ENCODE measurements at places on chromosomes 12 and 14. TPM values are rescaled to one million over a fixed set of nuclear protein-coding genes. Genes with fewer than 3 reads are reported as not detected.

- peak; percentile 16 for DNase-seq
Observed at GRCh38 chr14:84527706-84528105, 1002.2 kb upstream of the FLRT2 start.

SIX6 gene
- total RNA-seq = not detected

GRCh38 chr12:90292183-90292582 is 583.5 kb upstream of the ATP2B1 start:
- DNase-seq = no peak

DNA sequence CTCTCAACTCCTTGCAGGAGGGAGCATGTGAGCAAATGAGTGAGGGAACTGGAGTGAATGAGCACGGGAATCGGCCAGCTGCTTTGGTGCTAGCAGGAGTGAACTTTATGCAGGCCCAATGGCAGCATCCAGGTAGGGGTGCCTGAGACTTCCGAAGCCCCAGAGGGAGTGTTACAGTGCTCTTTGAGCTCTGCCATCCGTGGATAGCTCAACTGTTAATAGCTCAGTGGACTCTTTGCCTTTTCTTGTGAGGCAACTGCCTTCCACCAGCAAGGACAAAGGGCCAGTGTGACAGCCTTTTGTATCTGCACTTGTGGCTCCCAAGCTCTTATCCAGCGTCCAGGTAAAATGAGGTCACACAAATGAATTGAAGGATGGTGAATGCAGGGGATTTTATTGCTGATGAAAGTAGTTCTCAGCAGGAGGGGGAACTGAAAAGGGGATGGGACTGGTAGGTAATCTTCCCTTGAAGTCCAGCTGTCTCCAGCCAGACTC is 12.9 kb downstream of the CREBL2 start:
- DNase-seq = no peak

Measured in muscle of leg (tissue), 16 donors.